ENCODE measurements at places on chromosomes 13 and 19. TPM values are rescaled to one million over a fixed set of nuclear protein-coding genes. Genes with fewer than 3 reads are reported as not detected.

The APC2 gene
- total RNA-seq = 0.23 TPM

DNA sequence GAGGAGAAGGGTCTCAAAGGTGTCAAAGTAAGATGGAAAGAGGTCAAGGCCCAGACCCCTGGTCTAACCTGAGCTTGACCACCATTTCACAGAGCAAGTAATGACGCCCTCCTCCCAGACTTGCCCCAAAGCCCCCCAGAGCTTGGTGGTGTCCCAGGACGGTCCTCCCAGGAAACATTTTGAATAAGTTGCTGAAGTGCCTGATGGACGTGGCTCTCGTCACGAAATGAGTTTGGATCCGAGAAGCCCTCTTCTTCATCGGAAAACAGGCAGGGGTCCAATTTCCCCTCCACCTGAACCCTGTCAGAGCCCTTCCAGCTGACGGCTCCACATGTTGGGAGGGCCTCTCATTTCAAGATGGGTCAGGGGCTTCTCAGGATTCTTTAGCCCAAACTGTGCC, 54.5 kb upstream of the TPM4 start:
- no peak for DNase-seq

The PSG3 gene
- not detected for total RNA-seq

The GPC5 gene
- 1.7 TPM for total RNA-seq

DNA sequence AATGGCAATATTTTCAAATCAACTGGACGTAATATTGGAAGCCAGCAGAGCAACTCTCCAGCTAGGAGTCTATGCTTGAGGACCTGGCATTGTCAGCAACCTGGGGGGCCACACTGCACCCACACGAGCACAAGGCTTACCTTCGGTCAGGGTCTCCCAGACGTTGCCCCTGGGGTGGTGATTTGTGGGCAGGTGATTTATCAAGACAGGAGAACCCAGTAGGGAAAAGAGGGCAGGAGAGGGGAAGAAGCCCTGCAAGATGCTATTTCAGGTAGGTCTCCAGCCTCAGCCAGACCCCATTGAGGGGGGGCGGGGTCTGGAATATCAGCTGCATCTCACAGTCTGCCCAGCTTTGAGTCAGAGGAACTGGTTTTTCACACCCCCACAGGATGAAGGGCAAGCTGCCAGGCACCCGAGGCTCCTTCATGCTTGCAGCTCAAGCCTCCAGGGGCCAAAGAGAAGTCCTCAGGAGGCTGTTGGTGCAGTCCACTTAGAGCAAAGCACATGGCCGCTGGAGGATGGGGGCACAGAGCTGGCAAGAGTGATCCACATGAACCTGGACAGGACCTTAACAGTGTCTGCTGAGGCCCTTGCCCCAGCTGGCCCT, 80.9 kb upstream of the UQCRFS1 start:
- no peak for DNase-seq

The ZNF552 gene
- 6.5 TPM for total RNA-seq

GRCh38 chr19:17002455-17002854, 24.2 kb downstream of the CPAMD8 start:
- no peak for DNase-seq

DNA sequence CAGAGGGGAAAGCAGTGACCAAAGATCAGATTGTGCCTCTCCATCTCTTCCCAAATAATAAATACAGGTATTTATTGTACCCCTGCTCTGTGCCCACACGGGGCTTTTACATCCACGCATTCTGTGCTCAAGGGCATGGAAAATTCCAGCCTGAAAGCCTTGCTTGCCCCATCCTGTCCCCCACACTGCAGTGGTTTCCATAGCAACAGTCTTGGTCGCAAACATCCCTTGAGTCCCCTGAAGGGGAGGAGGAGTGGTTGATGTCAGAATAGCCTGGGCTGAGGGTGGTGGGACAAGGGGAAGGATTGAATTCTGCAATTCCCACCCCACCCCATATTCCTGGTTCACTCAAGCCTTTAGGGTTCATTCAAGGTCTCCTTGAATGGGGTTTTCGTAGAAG, 41.0 kb upstream of the USP29 start:
- no peak for DNase-seq

DNA sequence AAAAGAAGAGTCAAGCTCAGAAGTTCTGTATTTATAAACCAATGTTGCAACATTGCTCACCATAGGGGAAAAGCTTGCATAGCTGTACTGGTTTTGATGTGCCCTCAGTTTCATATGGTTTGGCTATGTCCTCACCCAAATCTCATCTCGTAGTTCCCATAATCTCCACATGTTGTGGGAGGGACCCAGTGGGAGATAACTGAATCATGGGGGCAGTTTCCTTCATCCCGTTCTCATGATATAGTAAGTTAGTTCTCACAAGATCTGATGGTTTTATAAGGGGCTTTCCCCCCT, 73.9 kb downstream of the TNFRSF19 start:
- no peak for DNase-seq

DNA sequence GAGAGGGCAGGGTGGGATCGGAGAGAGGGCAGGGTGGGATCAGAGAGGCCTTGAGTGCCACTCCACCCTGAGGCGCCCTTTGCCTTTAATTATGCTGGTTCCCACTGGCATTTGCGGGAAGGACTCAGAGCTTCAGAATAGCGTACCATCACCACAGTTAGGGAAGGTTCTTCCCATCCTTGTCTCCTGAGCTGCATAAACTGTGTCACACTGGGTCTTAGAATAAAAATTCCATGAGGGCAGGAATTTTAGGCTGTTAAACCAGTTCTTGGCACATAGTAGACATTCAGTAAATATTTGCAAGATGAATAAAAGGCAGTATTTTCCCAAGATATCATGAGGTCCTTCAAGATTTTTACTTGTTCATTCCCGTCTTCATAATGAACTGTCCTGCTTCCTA, 24.4 kb downstream of the PPP2R1A start:
- DNase-seq = no peak

DNA sequence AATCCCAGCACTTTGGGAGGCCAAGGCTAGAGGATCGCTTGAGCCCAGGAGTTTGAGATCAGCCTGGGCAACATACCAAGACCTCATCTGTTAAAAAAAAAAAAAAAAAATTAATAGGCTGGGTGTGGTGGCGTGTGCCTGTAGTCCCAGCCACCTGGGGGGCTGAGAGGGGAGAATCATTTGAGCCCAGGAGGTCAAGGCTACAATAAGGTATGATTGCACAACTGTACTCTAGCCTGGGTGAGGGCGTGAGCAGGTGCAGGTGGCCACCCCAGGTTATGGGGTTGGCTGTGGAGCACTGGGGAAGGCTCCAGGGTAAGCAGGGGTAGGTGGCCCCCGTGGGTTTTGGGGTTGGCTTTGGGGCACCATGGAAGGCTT, 33.9 kb downstream of the MCF2L start:
- DNase-seq = no peak

The SIGLEC9 gene
- not detected for total RNA-seq

Measured in endothelial cell of umbilical vein (primary cell).